ENCODE measurements at places on chromosomes 5 and 9.

DNA sequence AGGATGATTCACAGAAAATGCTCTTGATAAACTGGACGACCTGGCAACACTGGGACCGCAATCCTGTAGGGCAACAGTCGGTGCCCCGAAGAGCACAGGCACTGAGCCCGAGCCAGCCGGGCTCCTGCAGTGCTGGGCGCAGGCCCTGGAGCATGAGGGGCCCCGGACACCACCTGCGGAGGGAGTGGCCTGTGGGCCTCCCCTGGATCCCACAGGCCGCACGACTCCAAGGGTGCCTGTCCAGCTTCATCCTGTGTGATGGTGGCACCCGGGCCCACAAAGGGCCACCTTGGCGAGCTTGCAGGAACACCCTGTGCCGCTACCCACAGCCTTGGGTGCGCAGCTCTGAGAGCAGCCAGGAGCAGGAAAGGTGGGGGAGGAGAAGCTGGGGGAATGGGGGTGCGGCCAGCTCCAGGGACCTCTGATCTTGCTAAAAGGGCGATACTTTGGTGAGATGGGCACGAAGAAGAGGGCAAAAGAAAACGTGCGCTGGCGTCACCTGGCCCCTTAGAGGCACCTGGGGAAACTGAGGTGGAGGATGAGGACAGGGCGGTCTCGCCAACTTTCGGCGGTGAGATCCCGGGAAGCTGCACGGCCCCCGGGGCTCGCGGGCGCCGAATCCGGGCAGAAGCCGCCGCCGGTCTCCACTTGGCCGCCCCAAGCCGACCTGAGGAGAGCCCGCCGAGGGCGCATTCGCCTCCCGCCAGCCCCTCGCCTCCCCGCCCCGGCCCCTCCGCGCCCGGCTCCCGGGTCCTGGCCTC lies 722 bp downstream of the TBC1D9B start:
- peak; percentile 19 for DNase-seq

GRCh38 chr5:138542180-138542955 lies 668 bp downstream of the ETF1 start:
- DNase-seq, result no peak

- DNase-seq, result no peak
These were observed 264.0 kb upstream of the TRIM32 start for GRCh38 chr9:116423149-116423548.

- no peak for DNase-seq
These were observed 173.4 kb upstream of the NR3C1 start for GRCh38 chr5:143576711-143577484.

- DNase-seq, result no peak
These were observed 36.2 kb upstream of the TENT2 start for GRCh38 chr5:79575996-79576395.

GRCh38 chr5:36701085-36701698 lies 94.8 kb downstream of the SLC1A3 start:
- no peak for DNase-seq

DNA sequence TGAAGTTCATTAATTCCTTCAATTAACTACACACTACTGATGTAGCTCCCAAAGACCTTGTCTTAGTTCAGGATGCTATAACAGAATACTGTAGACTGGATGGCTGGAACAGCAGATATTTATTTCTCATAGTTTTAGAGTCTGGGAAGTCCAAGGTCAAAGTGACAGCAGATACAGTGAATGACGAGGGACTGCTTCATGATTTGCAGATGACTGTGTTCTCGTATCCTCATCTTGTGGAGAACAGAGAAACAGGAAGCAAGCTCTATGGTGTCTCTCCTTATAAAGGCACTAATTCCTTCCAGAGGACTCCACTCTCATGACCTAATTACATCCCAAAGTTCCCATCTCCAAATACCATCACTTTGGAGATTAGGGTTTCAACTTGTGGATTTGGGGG lies 65.6 kb upstream of the MAP1B start:
- no peak for DNase-seq

GRCh38 chr5:175162036-175162435 lies 281.9 kb downstream of the DRD1 start:
- peak; percentile 96 for DNase-seq

DNA sequence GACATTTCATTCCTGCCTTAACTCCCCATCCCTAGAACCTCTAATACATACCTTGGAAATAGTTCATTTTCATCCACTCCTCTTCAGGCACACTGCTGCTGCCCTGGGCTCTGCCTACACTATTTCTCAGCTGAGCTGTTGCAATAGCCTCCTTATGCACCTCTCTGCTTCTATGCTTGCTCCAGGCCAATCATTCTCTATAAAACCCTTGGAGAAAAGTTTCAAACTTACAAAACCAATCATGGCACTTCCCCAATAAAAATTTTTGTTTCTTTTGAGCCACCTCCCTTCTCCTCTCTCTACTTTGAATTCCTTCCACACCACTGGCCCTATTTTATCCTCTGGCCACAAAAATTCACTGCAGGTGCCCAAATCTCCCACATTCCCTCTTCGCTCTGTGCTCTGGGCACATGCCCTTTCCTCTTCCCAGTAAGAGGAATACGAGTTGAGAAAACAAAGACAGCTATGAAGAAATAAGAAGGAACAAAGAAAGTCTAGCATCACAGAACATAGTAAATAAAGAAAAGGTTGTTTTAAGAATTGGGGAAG lies 301.4 kb downstream of the ELAVL2 start:
- no peak for DNase-seq

DNA sequence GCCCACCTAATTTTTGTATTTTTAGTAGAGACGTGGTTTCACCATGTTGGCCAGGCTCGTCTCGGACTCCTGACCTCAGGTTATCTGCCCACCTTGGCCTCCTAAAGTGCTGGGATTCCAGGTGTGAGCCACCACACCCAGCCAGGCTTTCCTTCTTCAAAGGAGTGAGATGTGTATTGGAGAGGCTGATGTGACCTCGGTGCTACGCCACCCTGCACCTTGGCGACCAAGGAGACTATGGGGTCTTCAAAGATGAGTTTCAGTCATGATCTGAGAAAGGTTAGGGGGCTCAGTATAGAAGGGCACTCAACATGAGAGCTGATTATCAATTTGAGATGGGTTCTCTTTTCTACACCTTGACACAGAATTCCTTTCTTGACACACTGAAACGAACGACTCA lies 284.2 kb upstream of the WWC1 start:
- no peak for DNase-seq

- DNase-seq, result peak; percentile 68
These were observed 467 bp downstream of the CNOT6 start for GRCh38 chr5:180494510-180495181.

- DNase-seq, result peak; percentile 43
These were observed 79.5 kb upstream of the HTR4 start for GRCh38 chr5:148733601-148734438.

- DNase-seq, result no peak
These were observed 2.9 kb upstream of the SCAI start for GRCh38 chr9:125146247-125146646.

DNA sequence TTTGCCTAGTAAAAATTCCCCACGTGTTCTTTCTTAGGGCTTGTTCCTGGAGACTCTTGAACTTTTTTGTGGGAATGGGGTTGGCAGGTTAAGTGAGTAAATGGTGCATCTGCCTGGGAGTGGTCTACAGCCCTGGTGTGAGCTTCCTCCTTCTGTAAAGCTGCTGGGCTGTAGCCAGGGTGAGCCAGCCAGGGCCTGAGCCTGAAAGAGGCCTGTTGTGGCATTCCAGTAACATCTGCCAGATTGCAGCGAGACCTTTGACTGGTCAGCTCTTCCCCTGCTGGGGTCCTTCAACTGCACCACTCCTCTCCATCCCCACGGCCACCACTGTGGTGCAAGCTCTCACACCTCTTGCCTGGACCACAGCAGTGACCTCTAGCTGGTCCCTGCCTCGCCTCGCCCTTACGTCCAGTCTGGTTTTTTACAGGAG lies 47.5 kb downstream of the SLC22A5 start:
- no peak for DNase-seq

- no peak for DNase-seq
These were observed 416.6 kb downstream of the ARHGEF28 start for GRCh38 chr5:74042559-74042958.

GRCh38 chr5:67358186-67358585 lies 161.6 kb upstream of the CD180 start:
- no peak for DNase-seq

DNA sequence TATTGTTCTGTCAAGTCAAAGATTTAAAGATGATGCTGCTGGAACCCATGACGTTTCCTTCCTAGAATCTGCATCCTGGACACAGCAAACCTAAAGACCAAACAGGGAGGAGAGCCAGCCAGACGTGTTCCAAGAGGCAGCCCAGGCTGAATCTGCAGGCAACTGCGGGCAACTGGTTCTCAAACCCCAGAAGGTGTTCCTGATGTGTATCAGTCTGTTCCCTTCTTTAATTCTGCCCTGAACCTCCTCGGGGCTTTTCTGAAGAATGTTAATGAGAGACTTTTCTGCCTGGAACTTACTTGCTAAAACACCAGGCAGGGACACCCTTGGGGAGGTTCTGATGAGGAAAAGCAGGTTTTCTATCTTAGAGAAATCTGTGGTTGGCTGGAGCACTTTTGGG lies 132.8 kb upstream of the RETREG1 start:
- DNase-seq, result no peak

GRCh38 chr9:116942593-116943061 lies 255.5 kb downstream of the TRIM32 start:
- no peak for DNase-seq

GRCh38 chr5:86999951-87000350 lies 267.7 kb upstream of the RASA1 start:
- no peak for DNase-seq

GRCh38 chr5:158903006-158903405 lies 196.7 kb downstream of the EBF1 start:
- DNase-seq, result no peak

- no peak for DNase-seq
These were observed 64.7 kb downstream of the BARX1 start for GRCh38 chr9:93890436-93890935.

- DNase-seq, result no peak
These were observed 7.3 kb upstream of the TENT4A start for GRCh38 chr5:6705959-6706358.

GRCh38 chr5:96721351-96721977 lies 59.3 kb downstream of the CAST start:
- no peak for DNase-seq

DNA sequence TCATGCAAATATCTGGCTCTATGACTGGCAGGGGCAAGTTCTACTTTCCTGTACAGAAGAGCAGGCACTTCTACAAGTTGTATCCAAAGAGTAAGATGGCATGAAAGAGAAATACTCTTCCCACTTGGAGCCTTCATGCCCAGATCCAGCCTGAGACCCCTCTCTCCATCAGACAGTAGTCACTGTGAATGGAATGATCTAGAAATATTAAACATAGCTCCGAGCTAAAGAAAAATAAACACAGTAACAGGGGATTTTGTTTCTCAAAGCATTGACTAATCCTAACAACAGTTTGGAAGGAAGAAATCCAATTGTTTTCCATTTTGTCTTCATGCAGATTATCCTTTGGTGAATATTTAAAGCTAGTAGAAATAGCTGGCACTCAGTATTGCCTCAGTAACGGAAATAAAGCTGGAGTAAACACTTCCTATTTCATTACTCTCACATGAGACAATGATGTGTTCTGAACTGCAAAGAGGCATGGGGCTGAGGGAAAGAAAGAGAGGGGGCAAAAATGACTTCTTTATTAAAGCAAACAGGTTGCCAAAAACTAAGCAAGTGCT lies 100.0 kb downstream of the SEMA5A start:
- no peak for DNase-seq

DNA sequence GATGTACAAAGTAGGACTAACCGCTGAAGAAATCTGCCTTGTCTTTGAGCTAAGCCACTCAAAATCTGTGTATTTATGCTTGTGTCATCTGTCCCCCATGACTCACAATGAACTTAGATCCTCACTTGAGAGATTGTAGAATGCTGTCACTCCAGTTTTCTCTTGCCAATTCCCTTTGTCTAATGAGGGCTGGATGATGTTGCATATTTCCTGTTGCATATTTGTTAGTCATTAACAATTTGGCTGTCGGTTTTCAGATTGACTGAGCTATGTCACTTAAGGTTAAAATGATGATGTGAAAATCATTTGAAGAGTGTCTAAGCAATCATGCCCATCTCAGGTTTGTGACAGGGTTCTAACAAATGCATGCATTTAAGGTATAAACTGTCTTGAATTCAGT lies 481.7 kb downstream of the CDH10 start:
- DNase-seq, result no peak

DNA sequence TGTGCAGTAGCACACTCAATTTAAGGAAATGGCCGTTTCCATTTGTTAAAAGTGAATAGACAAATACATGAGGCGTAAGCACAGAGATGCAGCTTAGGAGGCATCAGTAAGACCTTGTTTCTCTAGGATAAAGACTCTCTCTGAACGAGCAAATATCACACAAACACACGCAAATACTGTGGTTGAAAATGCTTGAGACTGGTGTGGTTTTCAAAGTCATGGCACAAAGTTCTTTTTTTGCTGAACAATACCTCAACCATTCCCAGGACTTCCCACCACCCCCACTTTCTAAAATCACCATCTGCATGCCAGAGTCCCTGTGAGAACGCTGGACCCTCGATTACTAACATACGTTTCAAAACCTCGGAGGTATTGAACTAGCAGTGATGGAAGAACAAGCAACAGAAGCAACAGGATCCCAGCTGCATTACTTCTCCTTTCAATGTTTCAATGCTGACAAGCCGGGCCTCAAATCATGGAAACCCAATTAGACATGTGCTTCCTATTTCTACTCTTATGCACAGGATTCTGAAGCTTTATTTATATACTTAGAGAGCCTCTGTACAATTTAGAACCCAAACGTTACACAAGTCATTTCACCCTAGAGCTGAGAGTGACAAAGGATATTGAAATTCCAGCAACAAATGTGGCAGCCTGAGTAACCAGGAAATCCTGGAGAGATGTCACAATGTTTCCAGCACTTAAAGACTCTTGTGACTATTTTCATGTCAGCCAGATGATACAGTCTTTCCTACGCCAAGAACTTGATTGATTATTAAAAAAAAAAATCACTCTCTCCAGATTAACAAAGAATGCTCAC lies 63.9 kb downstream of the CDC14B start:
- no peak for DNase-seq

GRCh38 chr9:72203205-72203803 lies 54.1 kb downstream of the GDA start:
- peak; percentile 65 for DNase-seq

Data from NCI-H1417 (cell line).